ENCODE measurements at places on chromosomes 2 and 18.

- DNase-seq, result no peak
Observed at GRCh38 chr2:176139661-176140512, 10.4 kb downstream of the HOXD8 start.

DNA sequence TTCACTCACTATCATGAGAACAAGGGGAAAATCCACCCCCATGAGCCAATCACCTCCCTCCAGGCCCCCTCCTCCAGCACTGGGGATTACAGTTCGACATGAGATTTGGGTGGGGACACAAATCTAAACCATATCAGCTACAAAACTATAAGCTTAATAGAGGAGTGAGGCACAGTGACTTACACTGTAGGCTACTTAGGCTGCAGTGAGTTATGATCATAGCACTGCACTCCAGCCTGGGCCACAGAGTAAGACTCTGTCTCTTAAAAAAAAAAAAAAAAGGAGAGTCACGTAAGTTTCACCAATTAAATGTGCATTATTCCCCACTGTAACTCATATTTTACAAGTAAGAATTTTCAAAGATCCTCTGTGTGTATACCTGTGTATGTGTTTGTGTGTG lies 26.2 kb upstream of the COLEC12 start:
- DNase-seq, result no peak

GRCh38 chr2:27622921-27623384 lies 5.9 kb downstream of the CCDC121 start:
- DNase-seq, result no peak

- peak; percentile 51 for DNase-seq
Observed at GRCh38 chr2:231615058-231615671, 22.5 kb downstream of the TEX44 start.

GRCh38 chr2:234419726-234420125 lies 77.2 kb downstream of the ARL4C start:
- no peak for DNase-seq

- no peak for DNase-seq
Observed at GRCh38 chr2:7437716-7438632, 520.8 kb downstream of the RNF144A start.

GRCh38 chr2:151247432-151247831 lies 14.2 kb downstream of the RBM43 start:
- DNase-seq, result no peak

DNA sequence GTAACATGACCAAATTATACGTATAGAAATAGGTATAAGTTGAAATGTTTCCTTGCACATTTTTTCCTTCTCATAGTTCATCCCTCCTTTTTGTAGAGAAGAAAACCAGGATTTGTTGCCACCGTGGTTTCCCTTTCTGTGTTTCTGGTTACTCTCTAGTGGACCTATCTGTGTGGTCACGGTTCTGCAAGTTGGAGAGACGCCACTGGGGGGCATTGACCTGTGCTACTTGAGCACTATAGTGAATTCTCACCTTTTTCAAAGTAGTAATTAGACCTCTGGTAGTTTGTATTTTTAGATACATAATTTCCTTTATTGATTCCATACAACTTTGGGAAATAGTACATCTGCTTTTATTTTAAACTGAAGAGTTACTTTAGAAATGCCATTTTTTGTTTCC lies 444.8 kb downstream of the PTPRM start:
- no peak for DNase-seq

GRCh38 chr2:113041871-113042270 lies 10.8 kb downstream of the IL36B start:
- DNase-seq, result no peak

GRCh38 chr2:237167038-237167437 lies 81.3 kb downstream of the COPS8 start:
- DNase-seq, result no peak

GRCh38 chr2:231614559-231615057 lies 21.9 kb downstream of the TEX44 start:
- DNase-seq, result peak; percentile 78

DNA sequence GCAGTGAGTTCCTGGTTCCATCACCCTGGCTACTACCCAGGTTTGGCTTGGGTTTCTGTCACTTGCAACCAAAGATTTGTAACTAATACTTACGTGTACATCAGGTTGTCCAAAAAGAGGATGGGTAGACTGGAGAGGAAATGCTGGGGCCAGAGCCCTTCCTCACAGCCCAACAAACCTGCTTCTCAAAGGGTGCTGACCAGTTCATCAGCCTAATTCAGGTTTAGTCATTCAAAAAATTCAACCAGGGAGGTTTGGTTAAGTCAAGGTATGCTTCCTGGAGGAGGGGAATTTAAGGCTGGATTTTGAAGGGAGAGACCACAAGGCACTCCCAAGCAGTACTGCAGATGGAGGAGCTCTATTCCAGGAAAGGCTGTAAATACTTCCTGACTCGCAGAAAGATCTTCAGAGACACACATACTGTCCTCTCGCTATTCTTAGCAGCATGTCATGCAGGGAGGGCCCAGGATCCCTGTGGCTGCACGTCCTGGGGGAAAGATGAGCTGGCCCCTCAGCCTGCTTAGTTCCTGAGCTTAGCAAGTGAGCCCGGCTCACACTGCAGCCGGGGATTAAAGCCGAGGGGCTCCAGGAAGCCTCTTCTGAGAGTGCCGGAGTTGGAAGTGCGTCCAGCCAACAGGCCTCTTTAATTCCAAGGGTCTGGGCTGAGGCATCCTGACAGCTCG lies 40.0 kb upstream of the BIN1 start:
- no peak for DNase-seq

- DNase-seq, result peak; percentile 91
Observed at GRCh38 chr2:96869281-96869821, 529 bp downstream of the SEMA4C start.

DNA sequence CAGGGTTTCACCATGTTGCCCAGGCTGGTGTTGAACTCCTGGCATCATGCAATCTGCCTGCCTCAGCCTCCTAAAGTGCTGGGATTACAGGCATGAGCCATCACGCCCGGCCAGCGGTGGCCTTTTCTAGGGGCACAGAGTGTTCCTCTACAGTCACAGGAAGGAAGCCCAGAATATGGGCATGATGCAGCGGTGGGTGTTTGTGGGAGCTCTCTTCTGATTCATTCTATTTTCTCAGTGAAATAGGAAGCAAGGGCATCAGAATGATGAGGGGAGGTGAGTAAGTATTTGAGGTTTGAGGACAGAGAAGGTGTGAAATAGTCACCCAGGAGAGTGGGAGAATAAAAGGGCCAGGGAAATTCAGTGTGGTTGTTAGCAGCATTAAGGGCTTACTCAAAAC lies 70.3 kb upstream of the PSME4 start:
- no peak for DNase-seq

DNA sequence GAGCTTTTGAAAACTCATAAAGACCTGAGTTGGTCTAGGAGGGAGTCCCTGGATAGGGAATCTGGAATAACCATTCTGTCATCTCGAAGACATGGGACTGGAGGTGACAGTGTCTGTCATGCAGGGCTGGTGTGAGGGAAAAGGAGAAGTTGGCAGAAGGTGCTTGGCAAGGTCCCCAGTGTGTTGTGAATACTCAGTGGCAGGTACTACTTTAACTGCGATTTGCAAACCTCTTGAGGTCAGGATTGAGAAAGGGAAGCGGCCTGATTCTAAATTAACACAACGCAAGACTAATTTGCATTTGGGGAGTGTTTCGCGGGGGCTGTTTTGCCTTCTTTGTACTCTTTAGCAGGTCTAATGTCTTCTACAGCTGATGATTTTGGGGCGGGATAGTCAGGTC lies 77.0 kb upstream of the TMEM200C start:
- DNase-seq, result peak; percentile 70

GRCh38 chr2:179017773-179018357 lies 32.1 kb downstream of the CCDC141 start:
- DNase-seq, result no peak

DNA sequence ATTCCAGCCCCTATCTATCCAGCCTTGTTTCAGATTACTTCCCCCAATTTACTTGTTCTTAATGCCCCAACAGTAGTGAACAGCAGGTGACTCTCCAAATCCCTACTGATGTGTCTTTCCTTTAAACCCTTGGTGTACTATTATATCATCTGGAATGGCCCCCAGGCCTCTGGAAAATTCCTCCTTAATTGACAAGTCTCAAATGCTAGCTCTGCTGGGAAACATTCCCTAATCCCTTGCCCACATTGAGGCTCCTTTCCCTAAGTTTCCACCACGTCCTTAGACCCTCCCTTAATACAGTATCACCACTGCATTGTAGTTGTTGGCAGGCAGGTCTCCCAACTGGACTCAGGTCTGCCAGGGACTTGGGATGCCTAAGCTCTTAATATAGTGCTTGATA lies 41.0 kb downstream of the MYO3B start:
- no peak for DNase-seq

DNA sequence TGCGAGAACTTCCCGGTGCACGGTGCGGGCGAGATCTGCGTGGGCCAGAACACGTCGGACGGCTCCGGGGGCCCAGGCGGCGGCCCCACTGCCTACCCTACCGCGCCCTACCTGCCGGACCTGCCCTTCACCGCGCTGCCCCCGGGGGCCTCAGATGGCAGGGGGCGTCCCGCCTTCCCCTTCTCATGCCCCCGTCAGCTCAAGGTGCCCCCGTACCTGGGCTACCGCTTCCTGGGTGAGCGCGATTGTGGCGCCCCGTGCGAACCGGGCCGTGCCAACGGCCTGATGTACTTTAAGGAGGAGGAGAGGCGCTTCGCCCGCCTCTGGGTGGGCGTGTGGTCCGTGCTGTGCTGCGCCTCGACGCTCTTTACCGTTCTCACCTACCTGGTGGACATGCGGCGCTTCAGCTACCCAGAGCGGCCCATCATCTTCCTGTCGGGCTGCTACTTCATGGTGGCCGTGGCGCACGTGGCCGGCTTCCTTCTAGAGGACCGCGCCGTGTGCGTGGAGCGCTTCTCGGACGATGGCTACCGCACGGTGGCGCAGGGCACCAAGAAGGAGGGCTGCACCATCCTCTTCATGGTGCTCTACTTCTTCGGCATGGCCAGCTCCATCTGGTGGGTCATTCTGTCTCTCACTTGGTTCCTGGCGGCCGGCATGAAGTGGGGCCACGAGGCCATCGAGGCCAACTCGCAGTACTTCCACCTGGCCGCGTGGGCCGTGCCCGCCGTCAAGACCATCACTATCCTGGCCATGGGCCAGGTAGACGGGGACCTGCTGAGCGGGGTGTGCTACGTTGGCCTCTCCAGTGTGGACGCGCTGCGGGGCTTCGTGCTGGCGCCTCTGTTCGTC lies 1.7 kb downstream of the FZD7 start:
- DNase-seq, result peak; percentile 85

GRCh38 chr2:56021579-56021978 lies 98.0 kb upstream of the EFEMP1 start:
- no peak for DNase-seq

DNA sequence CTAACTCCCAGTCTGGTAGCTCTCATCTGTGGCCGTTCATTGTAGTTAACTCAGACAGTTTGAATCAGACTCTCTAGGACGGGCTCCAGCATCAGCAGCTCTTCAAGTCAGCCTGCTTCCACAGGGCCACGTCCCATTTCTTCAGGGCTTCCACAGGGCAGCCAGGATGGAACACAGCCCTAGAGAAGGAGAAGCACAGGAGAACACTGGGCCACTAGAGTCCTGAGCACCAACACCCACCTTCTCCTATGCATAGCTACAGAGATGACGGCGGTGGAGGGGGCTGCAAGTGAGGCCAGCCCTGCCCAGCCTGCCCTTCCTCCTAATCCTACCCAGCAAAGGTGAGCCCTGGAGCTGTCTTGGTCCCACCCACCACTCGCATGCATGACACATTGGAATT lies 10.2 kb upstream of the TEX261 start:
- DNase-seq, result no peak

- no peak for DNase-seq
Observed at GRCh38 chr2:74873678-74874640, 40.0 kb downstream of the HK2 start.

GRCh38 chr2:124698979-124699565 lies 674.0 kb downstream of the CNTNAP5 start:
- no peak for DNase-seq

DNA sequence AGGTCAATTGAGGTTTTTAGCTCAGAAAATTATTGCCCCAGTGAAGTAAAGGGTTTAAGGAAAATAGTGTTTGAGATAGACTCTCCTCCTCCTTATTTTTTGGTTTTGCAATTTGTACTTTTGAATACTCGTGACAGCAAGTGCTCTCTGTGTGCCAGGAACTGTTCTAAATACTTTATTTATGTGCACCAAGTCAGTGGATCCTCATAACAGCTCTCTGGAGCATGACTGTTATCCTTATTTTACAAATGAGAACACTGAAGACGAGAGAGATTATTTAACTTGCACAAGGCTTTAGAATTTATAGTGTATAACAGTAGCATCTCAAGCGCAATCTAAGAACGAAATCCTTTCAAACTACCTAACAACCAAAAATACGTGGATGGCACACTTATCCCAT lies 24.7 kb downstream of the BABAM2 start:
- no peak for DNase-seq

GRCh38 chr2:148725564-148725963 lies 81.0 kb downstream of the EPC2 start:
- DNase-seq, result no peak

DNA sequence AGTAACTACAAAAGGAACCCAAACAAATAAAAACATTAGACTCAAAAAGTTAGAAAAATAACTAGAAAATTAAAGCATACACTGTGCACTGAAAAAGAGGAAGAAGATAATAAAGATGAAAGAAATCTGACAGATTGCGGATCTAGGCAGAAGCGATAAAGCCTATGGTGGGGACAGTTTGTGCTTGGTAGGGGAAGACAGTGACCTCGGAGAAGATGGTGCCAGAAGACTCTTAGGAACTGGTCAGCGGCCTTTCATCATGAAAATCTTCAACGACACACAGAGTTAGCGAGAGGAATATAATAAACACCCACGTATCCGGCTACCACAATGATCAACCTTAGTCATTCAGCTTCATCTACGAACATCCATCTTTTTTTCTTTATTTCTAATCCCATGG lies 180.5 kb downstream of the HDAC4 start:
- no peak for DNase-seq

- no peak for DNase-seq
Observed at GRCh38 chr2:143333168-143333791, 204.1 kb downstream of the ARHGAP15 start.

DNA sequence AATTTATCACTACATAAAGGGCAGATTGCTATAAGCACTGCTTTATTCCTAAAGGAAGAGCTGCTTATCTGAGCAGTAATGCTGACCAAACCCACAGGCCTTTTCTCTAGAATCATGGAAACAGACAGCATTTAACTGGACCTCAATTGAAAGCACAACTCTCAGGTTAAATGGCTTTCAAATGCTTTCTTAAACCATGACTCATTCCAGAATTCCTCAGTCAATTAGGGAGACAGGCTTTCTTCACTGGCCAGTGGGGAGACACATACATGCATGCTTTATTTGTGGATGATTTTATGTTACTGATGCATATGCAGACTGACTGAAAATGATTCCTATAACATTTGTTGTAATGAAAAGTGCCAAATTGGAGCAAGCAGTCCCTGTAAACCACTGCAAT lies 114.6 kb downstream of the ACVR1 start:
- DNase-seq, result no peak

Measured in left ventricle myocardium superior (tissue), 1 donor.